ENCODE measurements at places on chromosomes 4 and X.

- DNase-seq = no peak
Measured at GRCh38 chr4:15186806-15187205, 184.5 kb downstream of the CPEB2 start.

DNA sequence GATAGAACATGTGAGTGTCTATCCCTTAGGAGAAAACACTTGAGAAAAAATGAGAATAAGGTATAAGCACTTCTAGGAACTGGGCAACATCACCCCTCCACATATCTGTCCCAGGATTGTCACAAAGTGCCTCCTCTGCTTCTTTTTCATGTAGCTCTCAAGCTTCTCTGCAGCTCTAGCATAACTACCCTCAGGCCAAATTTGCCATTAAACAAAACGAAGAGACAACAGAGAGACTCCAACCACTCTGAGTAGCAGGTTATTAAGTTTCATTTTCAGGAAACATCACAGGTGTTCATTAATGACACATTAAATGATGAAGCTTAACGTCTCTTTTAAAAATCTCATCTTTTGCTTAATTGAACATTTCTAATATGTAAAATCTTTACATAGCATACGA lies 580.0 kb downstream of the GALNTL6 start:
- DNase-seq = no peak

- no peak for DNase-seq
Measured at GRCh38 chrX:66200855-66201795, 37.1 kb downstream of the HEPH start.

DNA sequence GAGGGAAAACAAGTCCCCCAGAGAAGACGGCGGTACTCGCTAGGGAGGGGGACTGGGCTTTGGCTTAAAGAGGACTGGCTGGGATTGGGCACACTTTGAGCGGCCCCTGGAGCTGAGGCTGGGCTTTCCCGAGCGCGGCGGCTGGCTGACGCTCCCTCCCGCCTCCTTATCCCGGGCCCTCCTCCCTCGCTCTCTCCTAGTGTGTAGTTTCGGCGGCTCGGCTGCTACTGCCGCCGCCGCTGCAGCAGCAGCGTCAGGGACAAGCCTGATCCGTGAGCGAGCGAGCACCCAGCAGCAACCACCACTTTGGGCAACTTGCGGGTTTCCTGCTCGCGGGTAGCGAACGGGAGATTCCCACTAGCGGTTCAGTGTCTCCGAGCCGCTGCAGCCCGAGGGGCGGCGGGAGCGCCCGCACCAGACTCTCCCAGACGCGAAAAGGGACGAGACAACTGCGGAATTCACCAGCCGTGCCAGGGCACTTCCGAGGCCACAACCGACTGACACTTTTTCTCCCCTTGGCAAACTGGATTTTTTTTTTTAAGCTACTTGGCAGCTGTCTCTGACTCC lies 632 bp upstream of the PCDH7 start:
- no peak for DNase-seq

DNA sequence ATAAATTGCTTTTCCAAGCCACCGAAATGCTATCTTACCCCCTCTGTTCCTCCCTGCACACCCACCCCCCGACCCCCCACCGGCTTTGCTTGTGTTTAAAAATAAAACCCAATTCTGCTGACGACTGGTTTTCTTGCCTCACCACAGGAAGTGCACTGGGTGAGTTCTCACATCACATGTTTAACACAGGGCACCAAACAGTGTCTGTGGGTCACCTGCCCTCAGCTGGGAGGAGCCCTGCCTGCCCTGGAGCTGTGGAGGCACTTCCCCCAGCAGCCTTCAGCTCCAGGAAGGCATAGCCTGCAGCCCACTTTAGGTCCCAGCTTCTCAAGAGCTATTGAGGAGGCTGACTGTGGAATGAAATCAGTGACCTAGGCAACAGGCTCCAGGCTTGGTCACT lies 8.8 kb downstream of the TMEM255A start:
- DNase-seq = no peak

Data from stimulated activated CD8-positive, alpha-beta memory T cell treated with anti-CD3 and anti-CD28 coated beads, Interleukin-4, amount 100 ng/mL, for 1 hour (primary cell).